Dermis blood vessel endothelial cell (primary cell): ENCODE measurements at places on chromosomes 1 and 21. TPM values are rescaled to one million over a fixed set of nuclear protein-coding genes. Genes with fewer than 3 reads are reported as not detected.

GRCh38 chr1:47683401-47683800 lies 245.6 kb downstream of the FOXD2 start:
- DNase-seq, result no peak

GRCh38 chr21:35252831-35253230 lies 203.7 kb upstream of the RUNX1 start:
- DNase-seq, result no peak

GRCh38 chr1:107171333-107171732 lies 30.5 kb downstream of the NTNG1 start:
- DNase-seq, result no peak

Gene SLAMF6
- total RNA-seq, result not detected in 2 replicates

- peak; percentile 84 for DNase-seq
Observed at GRCh38 chr1:226083302-226084101, 21.0 kb downstream of the H3-3A start.

DNA sequence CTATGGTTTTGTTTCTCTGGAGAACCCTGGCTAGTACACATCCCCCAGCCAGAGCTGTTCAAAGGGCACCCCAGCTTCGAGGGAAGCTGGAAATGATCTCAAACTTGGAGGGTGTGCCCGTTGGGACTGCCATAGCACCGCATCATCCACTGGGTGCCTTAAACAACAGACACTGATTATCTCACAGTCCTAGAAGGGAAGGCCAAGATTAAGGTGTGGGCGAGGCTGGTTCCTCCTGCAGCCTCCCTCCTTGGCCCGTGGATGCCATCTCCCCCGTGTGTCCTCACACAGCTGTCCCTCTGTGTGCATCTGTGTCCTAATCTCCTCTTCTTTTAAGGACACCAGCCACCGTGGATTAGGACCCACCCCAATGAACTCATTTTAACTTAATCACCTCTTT lies 4.2 kb upstream of the IBA57 start:
- DNase-seq, result no peak

- DNase-seq, result no peak
Observed at GRCh38 chr1:238710697-238711096, 675.7 kb upstream of the CHRM3 start.

DNA sequence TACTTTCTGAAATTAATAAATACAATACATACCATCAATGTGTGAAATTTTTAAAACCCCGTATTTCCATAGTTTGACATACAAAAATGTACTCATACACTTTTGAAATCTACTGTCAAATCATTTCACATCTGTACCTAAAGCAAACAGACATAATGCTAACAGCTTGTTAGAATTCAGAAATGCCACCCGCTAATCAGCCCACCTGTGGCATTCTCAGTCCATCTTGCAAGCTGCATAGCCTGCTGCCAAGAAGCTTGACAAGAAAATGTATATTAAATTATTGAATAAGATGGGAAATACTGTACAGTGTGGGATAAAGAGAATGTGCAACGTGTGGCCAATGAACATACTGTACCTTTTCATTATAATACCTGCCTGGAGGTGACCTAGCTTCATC lies 55.1 kb downstream of the ZBTB18 start:
- no peak for DNase-seq

- DNase-seq, result no peak
Observed at GRCh38 chr1:13706046-13706445, 6.1 kb downstream of the PRDM2 start.

DNA sequence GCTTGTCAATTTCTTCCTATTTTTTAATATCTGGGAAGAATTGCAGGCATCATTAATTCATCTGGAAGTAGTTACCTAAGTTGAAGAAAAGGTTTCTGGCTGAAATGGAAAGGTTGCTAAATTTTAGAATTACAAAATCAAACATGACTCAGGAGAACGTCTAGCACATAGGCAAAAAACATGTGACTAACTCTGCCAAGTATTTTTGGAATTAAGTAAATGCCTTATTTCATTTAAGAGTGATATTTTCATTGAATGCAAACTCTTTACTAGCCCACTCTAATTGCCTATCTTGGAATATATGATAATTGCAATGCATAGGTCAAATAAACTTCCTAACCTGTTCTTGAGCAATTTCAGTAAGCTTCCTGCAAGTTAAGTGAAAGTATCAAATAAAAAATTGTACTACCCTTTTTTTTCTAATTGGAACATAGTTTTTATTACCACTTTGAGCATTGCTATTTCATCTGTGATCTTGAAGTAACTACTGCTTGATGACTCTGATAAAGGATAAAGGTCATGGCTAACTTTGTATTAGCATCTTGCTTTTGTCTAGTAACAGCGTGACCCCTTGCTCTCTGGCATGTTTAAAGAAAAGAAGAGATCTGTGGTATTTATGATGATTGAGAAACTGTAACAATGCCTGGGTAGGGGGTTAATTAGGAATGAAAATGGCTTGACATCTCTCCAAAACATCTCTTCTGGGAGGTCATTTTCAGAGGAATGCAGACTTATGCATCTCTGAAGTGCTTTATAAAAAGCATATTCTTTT lies 208.3 kb upstream of the NCAM2 start:
- no peak for DNase-seq

DNA sequence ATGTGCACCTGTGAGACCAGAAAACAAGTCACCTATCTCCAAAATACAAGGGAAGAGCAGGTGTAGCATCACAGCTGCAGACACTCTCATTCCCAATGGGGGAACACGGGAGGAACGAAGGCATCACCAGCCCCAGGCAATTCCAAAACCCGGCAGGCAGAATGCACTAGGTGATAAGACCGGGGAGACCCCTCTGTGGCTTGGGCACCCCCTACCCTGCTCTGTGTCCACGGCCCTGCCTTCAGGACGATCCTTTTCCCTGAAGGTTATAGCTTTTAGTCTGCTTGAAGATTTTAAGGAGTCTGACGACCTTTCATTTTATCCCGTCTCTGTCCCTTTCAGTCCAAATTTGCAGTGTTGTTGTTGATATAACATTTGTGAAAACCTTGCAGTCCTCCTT lies 19.2 kb downstream of the TRPM2 start:
- DNase-seq, result no peak

GRCh38 chr1:93810316-93810715 lies 68.7 kb downstream of the DNTTIP2 start:
- no peak for DNase-seq

DNA sequence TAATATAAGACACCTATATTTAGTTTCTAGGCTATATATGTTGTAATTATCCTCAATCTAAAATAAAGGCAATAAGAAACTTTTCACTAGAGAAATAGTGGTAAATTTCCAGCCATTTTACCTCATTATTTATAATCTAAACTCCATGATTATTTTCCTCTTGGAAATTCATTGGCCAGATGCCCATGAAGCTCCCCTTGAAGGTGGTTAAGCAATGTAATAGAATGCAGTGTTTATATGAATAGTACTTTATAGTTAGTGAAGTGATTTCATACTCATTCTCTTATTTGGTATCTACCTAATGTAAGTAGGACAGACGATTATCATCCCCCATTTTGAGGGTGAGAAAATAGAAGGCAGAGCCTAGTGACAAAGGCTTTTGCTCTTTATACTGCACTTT lies 26.5 kb downstream of the NFYC start:
- no peak for DNase-seq

DNA sequence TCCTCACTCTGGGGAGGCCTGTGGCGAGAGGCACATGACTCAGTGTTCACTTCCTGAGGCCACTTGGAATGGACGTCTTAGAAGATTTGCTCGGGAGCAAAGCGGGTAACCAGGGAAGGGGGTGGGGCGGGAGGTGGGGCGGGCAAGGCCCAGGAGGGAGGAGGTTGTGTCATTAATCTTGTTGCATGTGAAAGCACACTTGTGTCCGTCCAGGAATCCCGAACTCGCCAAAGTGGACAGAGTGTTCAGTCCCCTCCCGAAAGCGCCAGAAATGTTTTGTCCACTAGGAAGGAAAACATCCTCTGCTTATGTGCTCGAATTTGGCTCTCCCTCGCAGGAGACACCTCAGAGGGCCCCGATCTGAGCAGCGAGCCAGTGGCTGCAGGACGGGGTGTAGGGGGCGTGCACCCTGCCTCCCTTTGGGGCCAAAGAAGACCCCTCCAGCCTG lies 84.2 kb downstream of the SPSB1 start:
- peak; percentile 60 for DNase-seq

Gene DNASE2B
- not detected in 2 replicates for total RNA-seq

- DNase-seq, result no peak
Observed at GRCh38 chr1:42835422-42835821, 11.0 kb upstream of the ZNF691 start.

GRCh38 chr1:910881-911721 lies 12.6 kb upstream of the SAMD11 start:
- DNase-seq, result no peak

GRCh38 chr1:43421976-43422750 lies 31.6 kb downstream of the HYI start:
- DNase-seq, result no peak

DNA sequence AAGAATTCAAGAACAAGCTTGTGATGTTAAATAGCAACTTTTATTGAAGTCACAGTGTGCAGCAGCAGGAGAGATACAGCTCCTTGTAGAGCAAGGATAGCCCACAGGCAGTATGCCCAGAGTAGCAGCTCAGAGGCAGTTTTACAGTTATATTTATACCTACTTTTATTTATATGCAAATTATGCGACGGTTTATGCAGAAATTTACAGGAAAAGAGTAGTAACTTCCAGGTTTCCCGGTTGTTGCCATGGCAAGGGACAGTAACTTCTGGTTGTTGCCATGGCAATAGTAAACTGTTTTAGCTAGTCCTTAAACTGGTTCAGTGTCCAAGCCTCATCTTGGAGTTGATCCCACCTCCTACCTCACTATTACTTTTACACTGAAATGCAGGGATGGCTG lies 344.6 kb upstream of the LYPLAL1 start:
- peak; percentile 13 for DNase-seq

DNA sequence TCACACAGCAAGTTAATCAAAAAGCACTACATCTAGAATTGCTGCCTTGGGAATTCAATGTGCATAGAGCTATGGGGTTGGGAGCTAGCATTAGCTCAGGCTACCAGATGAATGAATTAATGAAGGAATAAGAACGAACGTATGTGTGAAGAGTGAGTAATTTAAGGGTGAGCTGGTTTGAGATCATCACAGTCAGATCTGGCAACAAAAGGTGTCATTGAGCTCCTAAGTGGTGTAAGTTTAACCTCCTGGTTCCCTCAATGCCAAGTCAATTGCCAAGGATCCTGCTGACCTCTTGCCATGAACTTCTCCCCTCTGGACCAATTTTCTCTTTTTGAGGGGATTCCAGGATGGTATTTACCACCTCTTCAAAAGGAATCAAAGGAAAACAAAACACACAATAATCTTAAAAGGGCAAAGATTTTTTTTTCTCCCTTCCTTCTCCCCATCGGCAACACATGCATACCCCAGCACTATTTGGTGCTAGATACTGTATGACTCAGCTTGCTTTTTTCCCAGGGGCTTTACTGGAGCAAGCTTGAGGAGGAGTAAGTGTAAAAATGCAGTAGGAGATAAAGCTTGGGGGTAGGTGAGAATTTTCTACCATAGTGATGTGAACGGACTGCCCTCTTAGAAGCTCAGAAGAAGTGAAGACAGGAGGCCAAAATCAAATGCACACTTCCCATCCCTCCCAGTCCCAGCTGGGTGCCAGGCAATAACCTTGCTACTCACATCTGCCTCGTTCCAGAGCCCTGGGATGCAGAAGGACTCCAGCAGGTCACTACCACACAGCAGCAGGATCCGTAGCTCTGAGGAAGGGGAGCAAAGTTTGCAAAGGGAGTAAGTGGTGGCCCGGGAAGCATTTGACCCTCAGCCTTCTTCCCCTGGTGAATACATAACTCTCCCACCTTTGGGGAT lies 92.0 kb downstream of the LAMC2 start:
- no peak for DNase-seq

- no peak for DNase-seq
Observed at GRCh38 chr1:5729636-5730145, 262.5 kb downstream of the NPHP4 start.

GRCh38 chr1:181334724-181335123 lies 148.6 kb upstream of the CACNA1E start:
- DNase-seq, result no peak

Gene SELP
- 2.6 and 5.3 TPM in 2 replicates for total RNA-seq

DNA sequence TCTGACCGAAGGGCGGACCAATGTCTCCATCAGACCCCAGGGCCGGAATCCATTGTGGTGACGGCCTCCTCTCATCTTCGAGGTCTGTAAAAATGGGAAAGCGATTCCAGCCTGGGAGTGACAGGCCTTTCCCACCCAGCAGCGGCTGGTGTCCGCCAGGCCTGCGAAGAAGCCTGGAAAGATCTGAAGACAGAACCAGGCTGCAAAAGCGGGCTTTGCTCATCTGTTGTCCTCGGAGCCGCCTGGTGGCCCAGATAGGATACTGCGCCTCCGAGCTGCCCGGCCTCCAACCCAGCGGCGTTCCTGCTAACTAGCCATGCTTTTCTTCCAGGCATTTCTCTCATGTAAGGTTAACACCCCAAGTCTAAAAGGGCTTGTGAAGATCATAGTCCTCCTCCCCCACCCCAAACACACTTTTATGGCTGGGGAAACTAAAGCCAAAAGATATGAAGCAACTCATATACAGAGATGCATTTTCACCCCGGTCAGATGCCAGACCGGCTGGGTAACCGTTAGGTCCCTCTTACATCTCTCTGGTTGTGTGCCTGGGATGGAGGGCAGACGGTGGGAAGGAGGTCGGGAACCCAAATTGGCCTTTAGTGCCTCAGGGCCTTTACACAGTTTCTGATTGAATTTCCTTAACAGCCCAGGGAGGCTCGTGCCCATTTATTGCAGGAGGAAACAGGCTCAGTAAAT lies 1.9 kb upstream of the DHRS3 start:
- DNase-seq, result peak; percentile 93

GRCh38 chr1:10374442-10374860 lies 24.4 kb upstream of the PGD start:
- DNase-seq, result no peak

GRCh38 chr1:229942501-229942900 lies 124.5 kb upstream of the GALNT2 start:
- DNase-seq, result no peak

DNA sequence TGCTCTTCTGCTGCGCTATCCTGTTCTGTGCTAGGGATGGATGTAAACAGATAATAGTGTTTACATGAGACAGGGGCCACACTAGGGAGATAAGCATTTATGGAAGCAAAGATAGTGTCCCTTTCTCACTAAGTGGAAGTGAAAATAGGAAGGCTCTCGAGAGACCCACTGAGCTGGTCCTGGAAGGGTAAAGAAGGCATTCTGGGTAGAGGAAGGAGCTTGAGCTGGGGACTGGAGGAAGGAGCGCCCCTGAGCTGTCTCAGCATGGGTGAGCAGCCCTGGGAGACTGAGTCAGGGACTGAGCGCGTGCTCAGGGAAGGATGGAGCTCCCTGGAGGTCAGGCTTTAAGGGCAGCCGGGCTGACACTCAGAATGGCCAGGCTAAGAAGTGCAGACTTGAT lies 93.3 kb downstream of the IGSF21 start:
- no peak for DNase-seq
